ENCODE measurements at places on chromosomes 6 and 20.

GRCh38 chr20:58542411-58543095, 27.4 kb upstream of the APCDD1L start:
- no peak for DNase-seq

- no peak for DNase-seq
These were observed 309.9 kb upstream of the CDYL start for GRCh38 chr6:4466261-4466660.

- no peak for DNase-seq
These were observed 3.3 kb downstream of the RAB22A start for GRCh38 chr20:58312836-58313235.

DNA sequence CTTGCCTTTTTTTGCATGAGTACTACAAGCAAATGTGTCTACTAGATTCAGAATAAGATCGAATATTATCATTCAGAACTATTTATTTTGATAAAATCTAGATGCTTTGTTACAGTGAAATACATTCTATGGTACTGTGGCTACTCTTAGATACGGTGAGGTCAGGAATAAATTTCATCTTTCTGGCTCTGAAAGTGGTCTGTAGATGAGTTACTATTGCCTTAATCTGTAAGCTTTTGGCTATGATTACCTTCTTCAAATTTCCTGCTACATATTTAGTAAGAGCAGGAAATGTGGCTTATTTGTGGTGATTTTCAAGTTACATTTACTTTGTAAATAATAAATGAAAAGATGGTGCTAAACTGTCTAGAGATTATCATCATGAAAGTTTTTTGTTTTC, 50.0 kb downstream of the SCAF8 start:
- DNase-seq: no peak

DNA sequence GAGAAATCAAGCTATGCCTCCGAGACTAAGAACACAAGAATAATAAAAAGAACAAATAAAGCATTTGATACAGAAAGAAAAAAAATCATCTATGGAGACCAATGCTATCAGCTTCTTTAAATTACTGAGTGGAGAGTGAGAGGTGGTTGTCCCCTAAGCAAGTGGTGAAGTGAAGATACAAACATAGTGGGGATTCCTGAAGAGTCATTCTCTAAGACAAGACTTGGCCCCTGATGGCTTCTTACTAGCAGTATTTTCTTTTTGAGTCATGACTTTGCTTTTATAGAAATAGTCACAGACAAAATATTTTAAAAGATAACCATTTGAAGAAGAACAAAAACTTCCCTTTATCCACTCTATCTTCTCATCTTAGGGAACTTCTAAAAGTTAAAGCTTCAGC, 261.4 kb upstream of the PRDM1 start:
- no peak for DNase-seq

DNA sequence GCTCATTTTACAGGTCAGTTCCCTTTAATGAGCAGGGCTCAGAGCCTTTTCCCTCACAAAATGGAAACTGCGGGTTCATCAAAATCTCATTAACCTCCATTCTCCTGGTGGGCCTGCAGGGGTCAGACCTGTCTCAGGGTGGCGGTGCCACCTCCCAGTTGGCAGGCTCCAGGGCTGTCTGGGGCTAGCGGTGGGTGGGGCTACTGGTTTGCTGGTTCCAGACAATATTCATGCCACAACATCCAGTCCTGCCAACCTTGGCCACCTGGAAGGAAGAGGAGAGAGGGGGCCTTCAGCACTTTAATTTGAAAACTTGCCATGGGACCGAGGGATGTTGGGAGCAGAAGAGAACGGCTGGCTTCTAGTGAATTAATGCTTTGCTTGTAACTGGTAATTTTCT, 41.9 kb upstream of the CTNNBL1 start:
- no peak for DNase-seq

GRCh38 chr6:90534337-90535025, 52.4 kb downstream of the MAP3K7 start:
- DNase-seq: no peak

DNA sequence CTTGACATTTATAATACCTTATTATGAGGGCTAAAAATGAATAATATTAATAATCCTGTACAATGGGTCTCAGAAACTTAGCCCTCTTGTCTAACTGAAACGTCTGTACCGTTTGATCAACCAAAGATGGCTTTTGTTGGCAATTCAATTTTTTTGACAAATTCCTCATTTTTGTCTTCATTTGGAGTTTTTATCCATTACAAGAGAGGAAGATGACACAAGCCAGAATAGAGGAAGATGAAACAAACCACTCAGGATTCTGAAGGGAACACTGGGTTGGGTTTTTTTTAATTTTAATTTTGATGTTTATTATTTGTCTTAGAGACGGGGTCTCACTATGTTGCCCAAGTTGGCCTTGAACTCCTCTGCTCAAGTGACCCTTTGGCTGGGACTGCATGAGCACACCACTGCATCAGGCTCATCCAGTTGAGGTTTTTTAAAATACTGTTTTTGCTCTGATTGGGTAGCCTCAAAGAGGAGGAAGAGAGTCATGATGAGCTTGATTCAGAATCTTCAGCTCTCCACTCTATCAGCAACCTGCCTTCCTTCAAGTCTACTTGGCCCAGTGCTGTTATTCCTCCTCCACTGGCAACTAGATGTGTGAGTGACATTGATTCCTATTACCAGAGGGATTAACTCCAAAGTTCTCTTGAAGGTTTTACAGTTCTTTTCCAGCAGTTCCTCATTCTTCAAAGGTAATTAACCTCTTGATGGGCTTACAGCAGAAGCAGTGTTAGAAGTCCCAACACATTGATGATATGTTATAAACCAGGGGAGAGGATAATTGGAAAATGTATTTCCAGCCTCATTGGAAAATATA, 71.3 kb downstream of the ATXN1 start:
- no peak for DNase-seq

- no peak for DNase-seq
These were observed 2.1 kb downstream of the VEGFA start for GRCh38 chr6:43771858-43772680.

- no peak for DNase-seq
These were observed 75.1 kb downstream of the CDC40 start for GRCh38 chr6:110255211-110255750.

GRCh38 chr6:166779963-166780683, 153.1 kb upstream of the RPS6KA2 start:
- DNase-seq: no peak

DNA sequence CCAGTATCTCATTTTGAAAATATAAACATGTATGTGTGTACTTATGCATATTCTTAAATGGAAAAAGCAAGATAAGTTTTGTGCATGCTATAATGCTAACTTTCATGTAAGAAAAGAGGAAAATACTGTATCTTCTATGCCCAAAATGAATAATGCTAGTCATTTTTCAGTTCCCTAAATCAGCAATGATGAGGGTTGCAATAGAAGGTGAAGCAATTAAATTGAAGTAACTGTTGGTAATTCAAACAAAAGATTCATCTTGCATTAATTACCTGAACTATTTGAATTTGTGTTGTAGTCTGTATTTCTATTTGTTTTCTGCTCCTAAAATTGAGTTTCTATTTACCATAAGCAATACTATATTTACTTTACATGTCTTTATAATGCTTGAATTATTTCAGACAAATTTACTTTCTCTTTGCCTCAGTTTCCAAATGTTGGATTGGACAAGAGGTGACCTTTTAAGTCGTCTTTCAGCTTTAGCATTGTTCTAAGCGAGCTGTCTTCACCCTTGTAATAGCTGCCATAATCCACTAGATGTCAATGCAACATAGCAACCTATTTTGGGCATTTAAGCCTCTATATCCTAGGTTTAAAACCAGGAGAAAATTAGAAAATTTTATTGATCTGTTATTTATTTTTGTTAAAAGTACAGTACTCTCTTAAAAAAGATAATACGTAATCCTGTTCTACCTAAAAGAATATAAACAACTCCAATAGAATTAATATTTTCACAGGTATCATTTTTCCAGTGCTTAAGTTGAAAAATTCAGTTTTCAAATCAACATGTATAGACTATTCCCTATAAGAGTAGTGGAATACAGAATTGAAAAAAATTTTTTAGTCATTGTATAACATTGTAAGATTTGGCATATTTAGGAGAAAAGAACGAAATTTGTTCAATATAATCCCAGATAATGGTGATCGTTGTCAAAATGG, 52.3 kb upstream of the IFNGR1 start:
- DNase-seq: no peak

DNA sequence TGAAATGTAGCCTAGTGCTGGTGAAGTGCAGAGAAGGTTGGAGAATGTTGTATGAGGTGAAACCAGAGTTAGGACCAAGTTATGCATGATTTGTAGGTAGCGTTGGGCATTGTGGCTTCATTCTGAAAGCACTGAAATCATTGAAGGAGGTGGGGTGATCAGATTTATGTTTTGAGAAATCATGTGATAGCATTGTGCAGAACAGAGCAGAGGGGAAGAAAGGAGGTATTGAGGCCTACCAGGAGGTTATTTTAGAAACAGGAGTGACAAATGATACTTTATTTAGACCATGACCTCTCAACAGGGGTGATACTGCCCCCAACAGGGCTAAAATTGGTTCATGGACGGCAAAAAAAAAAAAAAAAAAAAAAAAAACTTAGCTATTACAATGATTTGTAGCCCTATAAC, 15.6 kb upstream of the HMGN3 start:
- no peak for DNase-seq

- no peak for DNase-seq
These were observed 68.8 kb downstream of the ZBTB2 start for GRCh38 chr6:151322570-151322969.

DNA sequence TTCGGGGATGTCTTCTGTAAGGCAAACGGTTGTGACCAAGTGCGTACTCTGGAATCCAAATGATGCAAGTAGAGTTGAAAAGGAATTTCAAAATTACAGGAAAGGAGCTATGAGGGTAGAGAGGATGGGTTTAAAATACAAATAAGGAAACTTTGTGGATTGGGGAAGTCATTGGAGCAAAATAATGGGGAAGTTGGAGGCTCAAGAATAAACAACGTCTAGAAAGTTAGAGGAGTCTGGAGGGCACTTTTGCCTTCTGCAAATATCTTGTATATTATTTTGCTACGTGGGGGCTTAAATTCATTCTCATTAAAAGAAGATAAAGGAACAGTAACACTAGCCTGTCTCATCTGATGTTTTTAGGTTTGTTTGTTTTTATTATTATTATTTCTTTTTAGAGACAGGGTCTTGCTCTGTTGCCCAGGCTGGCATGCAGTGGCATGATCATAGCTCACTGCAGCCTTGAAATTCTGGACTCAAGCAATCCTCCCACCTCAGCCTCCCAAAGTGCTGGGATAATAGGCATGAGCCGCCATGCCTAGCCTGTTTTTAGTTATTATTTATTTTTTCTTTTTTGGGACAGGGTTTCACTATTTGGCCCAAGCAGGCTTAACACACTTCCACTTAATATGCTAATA, 55.0 kb upstream of the TNFAIP3 start:
- DNase-seq: no peak

GRCh38 chr20:41317546-41318270, at the start of gene ZHX3:
TSS of gene ZHX3 (minus strand) at chr20:41317731. CDS start at chr20:41204916, 112,815 bp downstream.
- DNase-seq: peak; percentile 94

- peak; percentile 10 for DNase-seq
These were observed 43.1 kb downstream of the POPDC3 start for GRCh38 chr6:105136431-105137350.

DNA sequence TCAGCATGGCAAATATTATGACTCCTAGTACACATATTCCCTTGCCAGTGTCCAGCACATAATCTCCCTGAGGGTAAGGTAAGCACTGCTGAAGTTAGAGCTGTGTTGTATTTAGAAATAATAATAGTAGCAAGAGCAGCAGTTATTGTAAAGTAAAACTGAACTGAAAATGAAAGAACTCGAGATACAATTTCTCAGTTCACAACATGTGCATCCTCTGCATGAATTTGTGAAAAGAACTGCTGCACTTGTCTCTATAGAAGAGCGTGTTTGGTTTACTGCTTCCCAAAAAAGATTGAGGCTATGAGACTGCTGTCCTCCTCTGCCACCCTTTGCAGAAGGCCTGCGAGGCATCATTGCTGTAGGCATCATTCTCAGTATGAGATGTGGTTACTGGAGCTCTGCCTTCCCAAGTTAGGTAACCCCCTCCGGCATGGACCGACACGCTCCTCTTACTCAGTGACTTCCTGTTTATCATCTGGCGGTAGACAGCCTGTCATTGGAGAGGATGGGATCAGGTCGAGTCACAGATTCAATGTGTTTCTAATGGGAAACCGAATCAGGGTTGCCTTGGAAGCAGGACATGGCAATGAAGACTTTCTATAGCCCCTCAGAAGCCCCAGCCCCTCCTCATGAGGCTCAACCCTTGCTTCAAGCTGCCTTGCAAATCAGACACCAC, 48.1 kb downstream of the SLC24A3 start:
- DNase-seq: no peak

DNA sequence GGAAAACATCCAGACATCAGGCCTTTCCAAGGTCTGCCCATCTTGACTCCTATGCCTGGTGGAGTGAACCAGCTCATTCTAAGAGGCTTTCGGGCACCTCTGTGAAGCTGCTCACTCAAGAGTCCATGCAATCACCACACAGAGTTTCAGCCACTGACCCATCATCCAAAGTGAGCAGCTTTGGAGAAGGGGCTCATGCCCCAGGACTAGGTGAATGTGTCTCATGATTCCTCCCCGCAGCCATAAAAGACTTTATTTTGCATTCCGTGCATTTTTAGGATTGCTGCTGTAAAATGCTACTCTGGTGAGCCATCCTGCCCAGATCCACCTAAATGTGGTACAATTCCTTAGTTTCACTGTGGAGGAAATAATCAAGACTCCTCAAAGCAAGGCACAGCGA, 44.5 kb upstream of the EZR start:
- DNase-seq: no peak

- DNase-seq: no peak
These were observed 64.9 kb upstream of the TAB2 start for GRCh38 chr6:149252622-149253021.

- no peak for DNase-seq
These were observed 321.5 kb upstream of the TBX18 start for GRCh38 chr6:85085875-85086274.

DNA sequence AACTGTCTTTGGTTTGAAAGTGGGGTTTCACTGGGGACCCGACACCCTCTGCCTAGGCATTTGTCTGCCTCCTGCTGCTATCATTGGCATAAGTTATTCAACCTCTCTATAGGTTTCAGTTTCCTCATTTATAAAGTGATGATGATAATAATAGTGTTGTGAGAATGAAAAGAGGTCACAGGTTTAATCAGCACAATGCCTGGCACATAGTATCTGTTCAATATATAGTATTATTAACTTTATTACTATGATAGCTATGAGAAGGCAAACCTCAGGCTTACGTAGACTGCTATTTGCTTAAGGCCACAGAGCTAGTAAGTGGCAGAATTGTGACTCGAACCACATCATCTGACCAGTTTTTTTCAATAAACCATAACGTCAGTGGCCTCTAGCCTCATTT, 256.8 kb downstream of the CDKAL1 start:
- DNase-seq: no peak

DNA sequence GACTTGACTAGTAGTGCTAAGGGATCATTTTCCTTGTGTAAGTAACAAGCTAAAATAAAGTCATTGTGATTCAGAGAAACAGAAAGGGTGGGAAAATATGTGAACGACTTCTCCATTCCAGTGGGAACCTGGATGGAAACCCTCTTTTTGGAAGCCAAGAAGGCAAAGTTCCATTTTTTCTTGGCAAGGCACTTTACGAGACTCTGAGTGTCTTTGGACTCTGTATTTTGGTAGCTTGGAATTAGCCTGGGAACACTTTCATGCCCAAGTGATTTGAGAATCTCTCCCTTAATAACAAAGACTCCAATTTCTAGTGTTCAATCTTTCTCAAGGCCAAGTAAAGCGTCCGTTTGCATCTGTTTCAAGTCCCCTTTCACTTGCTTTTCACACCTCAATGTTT, 100.5 kb upstream of the SASH1 start:
- no peak for DNase-seq

Data from GOT3 (cell line).